ENCODE measurements at places on chromosomes 16 and 17.

GRCh38 chr16:31382485-31383161 is 10.5 kb upstream of the ITGAD start:
- DNase-seq: peak; percentile 50

- DNase-seq: no peak
Measured at GRCh38 chr17:27489045-27489715, 32.9 kb downstream of the KSR1 start.

- no peak for DNase-seq
Measured at GRCh38 chr17:14318918-14319205, 18.0 kb downstream of the HS3ST3B1 start.

DNA sequence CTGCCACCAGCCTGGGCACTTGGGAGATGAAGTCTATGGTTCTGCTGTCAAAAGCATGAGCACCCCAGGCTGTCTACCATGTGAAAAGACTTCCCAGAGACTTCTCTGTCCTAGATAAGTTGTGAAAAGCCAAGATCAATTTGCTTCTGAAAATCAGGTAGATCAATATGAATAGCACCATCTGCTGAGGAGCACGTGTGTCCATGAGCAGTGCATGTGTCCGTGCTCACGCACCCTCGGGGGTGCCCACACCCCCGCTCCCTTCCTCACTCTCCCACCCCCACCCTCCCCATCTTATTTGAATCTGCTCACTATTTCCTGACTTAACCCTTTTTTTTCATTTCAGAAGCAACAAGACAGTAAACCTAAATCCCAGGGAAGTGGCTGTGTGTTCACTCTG is 238.3 kb upstream of the SDK2 start:
- DNase-seq: no peak

DNA sequence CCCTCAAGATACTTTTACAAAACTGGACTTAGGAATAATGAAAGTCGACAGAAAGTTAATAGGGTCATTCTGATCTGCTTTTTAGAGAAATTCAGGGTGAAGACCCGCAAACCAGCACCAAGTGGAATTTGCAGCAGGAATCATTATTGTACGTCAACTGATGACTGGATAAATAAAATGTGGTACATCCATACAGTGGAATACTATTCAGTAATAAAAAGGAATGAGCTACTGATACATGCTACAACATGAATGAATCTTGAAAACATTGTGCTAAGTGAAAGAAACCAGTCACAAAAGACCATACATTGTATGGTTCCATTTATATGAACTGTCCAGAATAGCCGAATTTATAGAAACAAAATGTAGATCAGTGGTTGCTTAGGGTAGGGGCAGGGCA is 83.1 kb downstream of the GNAO1 start:
- DNase-seq: no peak

GRCh38 chr16:13992976-13993375 is 73.0 kb downstream of the ERCC4 start:
- DNase-seq: no peak

- no peak for DNase-seq
Measured at GRCh38 chr17:14744761-14745473, 444.0 kb downstream of the HS3ST3B1 start.

- DNase-seq: no peak
Measured at GRCh38 chr16:12497526-12497925, 306.2 kb downstream of the CPPED1 start.

GRCh38 chr17:59725691-59726090 is 18.2 kb downstream of the VMP1 start:
- DNase-seq: no peak

DNA sequence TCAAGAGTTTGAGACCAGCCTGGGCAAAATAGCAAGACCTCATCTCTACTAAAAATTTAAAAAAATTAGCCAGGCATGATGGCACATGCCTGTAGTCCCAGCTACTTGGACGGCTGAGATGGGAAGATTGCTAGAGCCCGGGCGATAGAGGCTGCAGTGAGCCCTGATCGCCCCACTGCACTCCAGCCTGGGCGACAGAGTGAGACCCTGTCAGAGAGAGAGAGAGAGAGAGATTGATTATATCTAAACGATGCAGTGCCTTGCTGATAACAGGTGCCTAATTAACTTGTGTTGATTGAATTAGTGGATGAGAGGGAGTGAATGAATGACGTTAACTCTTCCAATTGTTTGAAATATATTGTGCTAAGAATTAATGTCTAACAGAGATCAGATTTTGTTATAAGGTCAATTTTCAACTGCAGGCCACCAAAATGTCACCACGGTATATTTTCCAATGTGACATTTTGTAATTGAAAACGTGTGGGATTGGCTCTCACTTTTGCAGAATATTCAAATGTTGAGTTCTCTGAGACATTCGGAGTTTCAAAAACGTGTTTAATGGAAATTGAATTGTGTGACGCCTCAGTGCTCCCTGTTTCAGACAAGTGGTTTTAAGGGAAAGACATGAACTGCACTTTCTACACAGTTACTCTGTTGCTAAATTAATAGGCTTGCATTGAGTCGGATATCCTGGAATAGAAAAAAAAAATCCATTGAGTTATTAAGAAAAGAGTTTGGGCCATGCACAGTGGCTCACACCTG is 53.6 kb downstream of the ABAT start:
- DNase-seq: no peak

DNA sequence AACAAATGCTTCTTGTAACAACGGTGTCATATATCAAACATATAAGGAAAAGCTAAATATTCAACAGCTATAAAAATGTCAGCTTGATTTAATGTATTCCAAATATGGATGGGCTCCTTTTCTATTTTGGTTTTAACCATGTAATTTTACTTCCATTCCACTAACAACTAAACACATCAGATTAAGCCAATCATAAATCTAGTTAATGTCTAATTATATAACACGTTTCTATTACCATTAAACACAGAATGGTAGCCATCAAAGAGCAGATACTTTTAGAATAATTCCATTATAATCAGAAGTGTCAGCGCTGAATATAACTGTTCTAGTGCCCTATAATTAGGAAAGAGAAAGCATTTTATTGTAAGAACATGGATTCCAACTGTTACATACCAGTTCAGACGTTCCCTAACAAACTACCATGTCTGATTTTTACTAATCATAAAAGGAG is 10.0 kb downstream of the CMC2 start:
- no peak for DNase-seq

GRCh38 chr16:1612320-1613111 is at the start of gene CRAMP1:
TSS of gene CRAMP1 (plus strand) at chr16:1612360. CDS start at chr16:1614640, 2,280 bp downstream.
- no peak for DNase-seq

DNA sequence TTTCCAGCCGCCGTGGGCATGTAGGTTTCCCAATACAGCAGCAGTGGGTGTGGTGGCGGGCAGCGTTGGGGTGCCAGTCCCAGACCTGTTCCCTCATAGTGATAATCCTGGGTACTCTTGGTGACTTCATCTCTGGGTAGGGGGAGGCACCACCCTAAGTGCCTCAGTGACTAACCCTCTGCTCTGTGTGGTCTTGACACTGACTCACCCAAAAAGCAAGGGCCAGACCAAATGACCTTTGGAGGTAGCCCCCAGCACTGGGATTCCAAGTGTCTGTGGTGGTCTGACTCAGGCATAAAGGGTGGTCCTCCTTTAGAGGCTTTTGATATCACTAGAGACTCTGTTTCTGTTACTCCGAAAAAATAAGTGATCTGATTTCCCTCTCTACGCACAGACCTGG is 908 bp downstream of the CALB2 start:
- no peak for DNase-seq

DNA sequence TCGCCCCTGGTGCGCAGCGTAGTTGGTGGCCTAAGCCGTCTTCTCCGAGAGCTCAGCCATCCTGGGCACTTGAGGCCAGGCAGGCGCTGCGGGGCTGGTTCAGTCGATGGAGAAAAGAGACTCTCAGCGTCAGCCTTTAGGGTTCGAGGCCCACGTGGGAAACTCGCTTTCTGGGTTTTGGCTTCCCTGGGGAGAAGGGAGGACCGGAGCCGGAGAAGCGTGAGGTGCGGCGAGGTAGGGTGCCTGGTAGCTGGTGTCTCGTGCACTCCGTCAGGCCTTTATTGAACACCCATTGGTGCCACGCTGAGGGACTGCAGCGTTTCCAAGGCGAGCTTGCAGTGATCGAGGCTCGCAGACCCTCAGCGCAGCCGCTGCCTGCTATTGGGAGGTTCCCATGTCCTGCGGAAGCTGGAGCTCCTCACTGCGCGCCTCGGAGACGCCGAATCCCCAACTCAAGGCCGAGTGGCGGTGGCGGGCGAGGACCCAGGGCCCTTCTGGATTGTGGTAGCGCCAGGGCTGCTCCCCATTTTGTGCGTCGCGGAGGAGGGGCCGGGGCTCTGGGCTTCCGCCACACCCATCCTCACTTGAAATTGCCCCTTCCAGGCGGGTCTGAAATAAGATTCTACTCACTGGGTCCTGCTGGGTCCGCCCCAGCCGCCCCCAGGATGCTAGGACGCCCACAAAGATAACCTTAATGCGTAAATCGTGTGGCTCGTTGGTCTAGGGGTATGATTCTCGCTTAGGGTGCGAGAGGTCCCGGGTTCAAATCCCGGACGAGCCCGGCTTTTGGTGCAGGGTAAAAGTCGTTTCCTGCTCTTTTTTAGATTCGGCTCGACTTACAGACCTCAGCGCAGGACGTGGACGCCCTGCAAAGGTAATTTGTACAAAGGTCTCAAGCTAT is 1.2 kb downstream of the OR1F1 start:
- DNase-seq: peak; percentile 47

- no peak for DNase-seq
Measured at GRCh38 chr17:31293581-31293980, 3.5 kb downstream of the OMG start.

- DNase-seq: no peak
Measured at GRCh38 chr17:5804251-5804650, 219.9 kb upstream of the NLRP1 start.

- no peak for DNase-seq
Measured at GRCh38 chr17:79746889-79747507, 16.3 kb downstream of the ENPP7 start.

DNA sequence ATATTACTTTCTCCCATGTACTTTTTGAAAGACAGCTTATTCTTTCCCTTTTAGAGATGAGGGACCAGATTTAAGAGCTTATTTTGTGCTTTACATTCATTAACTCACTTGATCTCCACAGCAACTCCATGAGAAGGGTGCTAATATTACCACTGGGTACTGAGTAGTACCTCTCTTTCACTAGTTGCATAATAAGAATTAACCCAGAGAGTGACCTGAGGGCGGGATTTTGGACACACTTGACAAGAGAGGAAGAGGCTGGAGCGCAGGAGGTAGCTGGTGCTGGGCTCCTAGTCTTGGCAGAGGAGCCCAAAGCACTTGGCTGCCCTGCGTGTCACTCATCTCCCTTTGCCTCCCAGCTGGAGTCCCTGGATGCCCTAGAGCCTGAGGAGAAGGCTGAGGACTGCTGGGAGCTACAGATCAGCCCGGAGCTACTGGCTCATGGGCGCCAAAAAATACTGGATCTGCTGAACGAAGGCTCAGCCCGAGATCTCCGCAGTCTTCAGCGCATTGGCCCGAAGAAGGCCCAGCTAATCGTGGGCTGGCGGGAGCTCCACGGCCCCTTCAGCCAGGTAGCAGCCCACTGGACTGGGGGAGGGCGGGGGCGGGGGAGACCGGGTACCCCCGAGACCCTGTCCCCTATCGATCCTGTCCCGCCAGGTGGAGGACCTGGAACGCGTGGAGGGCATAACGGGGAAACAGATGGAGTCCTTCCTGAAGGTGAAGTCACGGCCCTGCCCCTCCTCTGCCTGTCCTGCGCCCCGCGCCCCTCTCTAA is 1.7 kb upstream of the MAZ start:
- DNase-seq: no peak

DNA sequence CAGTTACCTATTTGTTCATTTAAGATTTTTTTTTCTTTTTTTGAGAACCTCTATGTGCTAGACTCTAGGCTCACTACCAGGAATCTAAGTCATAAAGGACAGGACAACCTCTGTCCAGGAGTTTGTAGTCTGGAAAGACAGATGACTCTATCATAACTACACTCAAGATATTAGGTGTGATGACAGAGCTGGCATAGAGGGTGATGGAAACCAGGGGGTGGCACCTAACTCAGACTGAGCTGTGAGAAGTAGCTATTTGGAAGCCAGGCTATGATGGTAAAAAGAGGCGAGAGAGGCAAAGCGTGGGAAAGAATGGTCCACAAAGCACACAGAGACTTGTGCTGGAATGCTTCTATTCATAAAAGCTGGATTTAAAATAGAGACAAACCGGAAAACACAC is 372.3 kb downstream of the SEC14L1 start:
- no peak for DNase-seq

DNA sequence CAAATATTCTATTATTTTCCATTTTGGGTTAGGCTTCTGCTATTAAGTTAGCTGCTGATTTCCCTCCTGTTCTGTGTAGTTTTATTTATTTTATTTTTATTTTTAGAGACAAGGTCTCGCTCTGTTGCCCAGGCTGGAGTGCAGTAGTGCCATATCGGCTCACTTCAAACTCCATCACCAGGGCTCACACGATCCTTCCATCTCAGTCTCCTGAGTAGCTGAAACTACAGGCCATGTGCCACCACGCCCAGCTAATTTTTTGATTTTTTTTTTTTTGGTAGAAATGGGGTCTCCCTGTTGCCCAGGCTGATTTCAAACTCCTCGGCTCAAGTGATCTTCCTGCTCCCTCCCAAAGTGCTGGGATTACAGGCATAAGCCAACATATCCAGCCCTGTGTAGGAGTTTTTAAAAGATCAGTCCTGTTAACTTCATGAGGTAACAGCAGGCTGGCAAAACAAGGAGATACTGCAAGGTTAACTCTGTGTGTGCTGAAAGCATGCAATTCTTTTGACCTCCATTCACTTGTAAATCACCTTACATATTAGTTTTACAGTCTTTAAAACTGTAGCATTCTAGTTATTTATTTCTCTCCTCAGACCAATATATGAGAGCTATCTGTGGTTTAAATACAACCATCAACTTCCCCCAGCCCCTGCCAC is 63.2 kb downstream of the SSH2 start:
- no peak for DNase-seq

- no peak for DNase-seq
Measured at GRCh38 chr17:29158096-29158487, 22.1 kb downstream of the MYO18A start.

- no peak for DNase-seq
Measured at GRCh38 chr17:43312011-43312410, 78.2 kb upstream of the RNU2-1 start.

GRCh38 chr16:31386157-31386984 is 6.8 kb upstream of the ITGAD start:
- DNase-seq: no peak

- peak; percentile 57 for DNase-seq
Measured at GRCh38 chr17:29566473-29567303, at the start of gene ABHD15. TSS of gene ABHD15 (minus strand) at chr17:29567037. CDS start at chr17:29566966, 71 bp downstream.

DNA sequence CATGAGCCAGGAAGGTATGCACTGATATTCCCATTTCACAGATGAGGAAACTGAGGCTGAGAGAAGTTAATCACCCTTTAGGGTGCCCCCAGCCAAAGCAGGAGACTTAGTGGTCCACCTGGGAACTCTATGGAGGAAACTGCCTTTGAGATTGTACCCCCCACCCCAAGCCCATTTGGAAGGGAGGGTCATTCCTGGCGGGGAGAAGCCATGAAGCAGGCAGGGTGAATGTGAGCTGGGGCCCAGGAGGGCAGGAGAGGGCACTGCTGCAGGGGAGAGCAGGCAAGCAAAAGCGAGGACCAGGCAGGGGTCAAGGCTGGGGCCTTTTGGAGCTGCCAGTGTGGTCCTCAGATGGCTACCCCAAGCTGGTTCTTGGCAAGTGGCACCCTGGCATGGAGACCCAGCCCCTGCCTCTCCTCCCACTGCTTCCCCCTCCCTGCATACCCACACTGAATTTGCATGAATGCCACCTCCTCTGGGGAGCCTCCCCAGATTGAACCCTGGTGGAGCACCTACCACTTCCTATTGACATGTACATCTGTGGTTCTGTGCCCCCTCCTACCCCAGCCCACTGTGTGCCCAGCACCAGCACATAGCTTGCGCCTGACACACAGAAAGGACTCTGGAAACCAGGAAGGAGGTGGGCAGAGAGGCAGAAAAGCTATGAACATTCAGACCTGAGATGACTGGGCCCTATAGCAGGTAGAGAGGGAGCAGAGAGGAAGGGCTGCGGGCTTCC is 965 bp upstream of the TMC6 start:
- no peak for DNase-seq

All from stimulated activated CD4-positive, alpha-beta T cell treated with anti-CD3 and anti-CD28 coated beads, Interleukin-1b, Interleukin-23, amount 100 ng/mL, for 4 hours (primary cell).